Naive thymus-derived CD4-positive, alpha-beta T cell (primary cell): ENCODE measurements at places on chromosomes 2 and 18. TPM values are rescaled to one million over a fixed set of nuclear protein-coding genes. Genes with fewer than 3 reads are reported as not detected.

The AFF3 gene
- 4.0 TPM for polyA plus RNA-seq

The DNAH7 gene
- polyA plus RNA-seq, result not detected

DNA sequence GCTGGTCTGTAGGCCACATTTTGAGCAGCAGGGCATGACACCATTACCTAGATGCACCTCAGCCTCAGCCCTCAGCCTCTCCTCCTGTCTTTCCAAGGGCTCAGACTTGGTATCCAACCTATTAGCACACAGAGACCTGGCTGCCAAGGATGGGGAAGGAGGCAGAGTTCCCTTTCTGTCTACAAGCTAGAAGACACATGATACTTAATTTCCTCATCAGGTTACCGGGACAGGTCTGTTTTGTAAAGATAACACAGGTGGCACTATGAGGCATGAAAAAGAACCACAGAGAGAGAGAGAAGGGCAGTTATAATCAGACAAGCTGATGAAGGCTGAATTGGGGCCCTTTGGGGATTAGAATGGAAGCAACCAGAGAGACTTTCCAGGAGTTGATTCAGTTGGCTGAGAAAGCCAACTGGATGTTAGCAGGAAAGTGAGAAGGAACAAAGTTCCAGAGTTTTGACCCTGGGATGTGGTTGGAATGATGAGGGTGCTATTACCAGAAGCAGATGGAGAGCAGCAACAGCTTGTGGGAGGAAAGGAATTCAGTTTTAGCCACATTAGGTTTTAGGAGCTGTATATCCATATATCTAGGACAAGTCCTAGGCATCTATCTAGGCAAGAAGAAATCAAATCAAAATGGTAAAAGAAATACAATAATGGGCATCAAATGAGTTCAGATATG, 46.0 kb upstream of the RMND5A start:
- no peak for DNase-seq

The EIF2AK3 gene
- 3.2 TPM for polyA plus RNA-seq

The TBR1 gene
- polyA plus RNA-seq, result not detected

DNA sequence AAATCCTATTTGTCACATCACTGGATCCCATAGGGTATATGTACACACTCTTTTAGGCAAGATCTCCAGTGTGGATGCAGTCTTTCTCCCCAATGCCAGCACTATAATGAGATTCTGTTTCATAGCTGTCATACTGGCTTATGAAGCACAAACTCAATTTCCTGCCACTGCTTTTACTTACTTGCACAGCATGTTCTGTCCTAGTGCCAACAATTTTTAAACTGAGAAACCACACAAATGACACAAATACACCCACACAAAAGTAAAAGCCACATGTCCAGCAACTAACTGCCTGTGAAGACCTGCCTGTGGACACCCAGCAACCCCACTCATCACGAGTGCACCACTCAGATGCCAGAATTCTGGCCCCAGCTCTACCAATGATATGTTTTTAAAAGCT, 29.6 kb upstream of the RNU4ATAC start:
- DNase-seq, result no peak

The PIK3C3 gene
- 30.6 TPM for polyA plus RNA-seq

The HOXD3 gene
- polyA plus RNA-seq, result not detected

- DNase-seq, result no peak
Observed at GRCh38 chr2:1413156-1413710, at the start of gene TPO. TPO (plus strand) TSS chr2:1413463; CDS start chr2:1414409, 946 bp downstream.

DNA sequence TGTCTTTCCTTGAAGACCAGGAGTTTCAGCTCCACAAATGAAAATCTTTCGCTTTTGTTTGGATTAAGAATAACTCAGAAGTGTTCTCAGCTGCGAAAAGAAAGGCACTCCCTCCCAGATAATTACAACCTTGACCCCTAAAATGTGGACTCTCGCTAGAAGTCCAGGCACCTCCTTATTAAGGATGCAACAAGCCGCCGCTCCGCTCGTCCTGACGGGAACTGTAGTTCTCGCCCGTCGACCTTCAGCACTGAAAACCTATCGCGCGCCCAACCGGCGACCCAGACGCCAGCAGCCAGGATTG, 559 bp downstream of the IMMT start:
- no peak for DNase-seq

The CRACDL gene
- 0.45 TPM for polyA plus RNA-seq

DNA sequence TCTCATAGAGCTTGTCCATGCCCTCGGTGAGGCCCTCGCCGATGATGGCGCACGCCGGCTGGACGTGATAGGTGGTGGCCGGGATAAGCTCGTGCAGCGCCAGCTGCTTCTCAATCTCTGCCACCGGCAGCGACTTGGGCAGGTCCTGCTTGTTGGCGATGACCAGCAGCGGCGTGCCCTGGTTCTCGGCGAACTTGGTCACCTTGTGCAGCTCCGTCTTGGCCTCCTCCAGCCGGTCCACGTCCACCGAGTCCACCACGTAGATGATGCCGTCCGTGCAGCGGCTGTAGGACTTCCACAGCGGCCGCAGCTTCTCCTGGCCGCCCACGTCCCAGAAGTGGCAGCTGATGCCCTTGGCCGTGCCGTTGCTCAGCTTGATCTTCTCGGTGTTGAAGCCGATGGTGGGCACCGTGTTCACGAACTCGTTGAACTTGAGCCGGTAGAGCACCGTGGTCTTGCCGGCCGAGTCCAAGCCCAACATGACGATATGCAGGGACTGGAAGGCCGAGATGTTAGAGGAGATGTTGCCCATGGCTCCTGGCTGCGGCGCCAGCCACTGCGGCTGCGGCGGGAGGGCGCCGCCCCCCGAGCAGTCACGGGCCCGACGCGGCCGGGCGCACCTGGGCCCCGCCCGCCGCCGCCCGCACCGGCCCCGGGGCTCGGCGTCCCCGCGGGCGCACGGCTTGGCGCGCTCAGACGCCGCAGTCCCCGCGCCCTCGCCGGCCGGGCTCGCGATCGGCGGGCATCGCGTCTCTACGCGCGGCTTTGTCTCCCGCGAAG, 636 bp downstream of the ARL4C start:
- peak; percentile 55 for DNase-seq

- no peak for DNase-seq
Observed at GRCh38 chr2:50962731-50963130, 69.2 kb downstream of the NRXN1 start.

DNA sequence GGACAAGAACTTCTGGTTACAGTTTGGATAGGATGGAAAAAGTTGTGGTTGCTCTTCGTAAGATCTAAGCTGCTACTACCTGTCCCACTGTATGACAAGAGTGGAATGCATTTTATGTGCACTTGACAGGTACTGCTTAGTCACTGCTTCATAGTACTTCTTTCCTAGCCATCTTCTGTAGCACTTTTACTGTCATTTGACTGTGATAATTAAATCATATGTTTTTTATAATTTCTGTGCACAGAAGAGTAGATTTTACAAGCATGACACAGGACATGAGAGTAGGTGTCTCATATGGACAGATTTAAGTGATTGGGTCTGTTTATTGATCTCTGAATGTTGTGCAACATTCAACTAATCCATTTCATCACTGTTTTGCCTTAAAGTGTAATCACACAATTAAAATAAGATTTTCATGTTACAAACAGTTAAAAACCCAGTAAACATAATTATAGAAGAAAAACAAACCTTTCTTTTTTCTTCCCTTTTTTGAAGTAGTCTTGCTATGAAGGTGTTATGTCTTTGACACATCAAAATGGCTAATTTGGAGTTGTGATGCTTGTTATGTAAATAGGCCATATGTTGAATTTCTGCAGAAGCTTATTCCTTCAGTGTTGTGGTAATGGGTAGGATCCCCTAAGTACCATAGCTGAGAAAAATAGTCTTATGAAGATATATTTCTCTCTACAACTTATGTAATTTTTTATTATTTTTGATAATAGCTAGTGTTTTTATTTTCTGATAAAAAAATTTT, 3.0 kb downstream of the SPATS2L start:
- no peak for DNase-seq

- no peak for DNase-seq
Observed at GRCh38 chr2:186891185-186891621, 42.2 kb upstream of the ZSWIM2 start.

- DNase-seq, result no peak
Observed at GRCh38 chr18:75158465-75159237, 50.3 kb downstream of the PTGR3 start.

- DNase-seq, result no peak
Observed at GRCh38 chr2:161131804-161132203, 28.4 kb upstream of the TANK start.

DNA sequence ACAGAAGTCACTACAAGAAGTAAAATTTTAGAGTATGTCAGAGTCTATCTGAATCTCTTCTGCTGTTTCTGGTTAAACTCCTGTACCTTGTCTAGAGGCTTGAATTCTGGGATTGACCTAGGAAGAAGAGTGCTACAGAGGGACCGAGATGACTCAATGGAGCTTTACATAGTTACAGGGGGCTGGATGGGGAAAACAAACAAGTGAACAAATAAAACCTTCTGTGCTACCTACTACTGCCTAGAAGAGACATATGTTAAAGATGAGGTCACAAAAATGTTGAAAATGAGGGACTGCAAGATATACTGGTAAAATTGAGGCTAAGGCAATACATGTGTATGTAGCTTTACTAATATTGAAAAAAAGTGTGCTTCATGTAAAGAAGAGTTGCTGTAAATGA, 265.4 kb upstream of the TFPI start:
- DNase-seq, result no peak

The AMER3 gene
- polyA plus RNA-seq, result not detected

DNA sequence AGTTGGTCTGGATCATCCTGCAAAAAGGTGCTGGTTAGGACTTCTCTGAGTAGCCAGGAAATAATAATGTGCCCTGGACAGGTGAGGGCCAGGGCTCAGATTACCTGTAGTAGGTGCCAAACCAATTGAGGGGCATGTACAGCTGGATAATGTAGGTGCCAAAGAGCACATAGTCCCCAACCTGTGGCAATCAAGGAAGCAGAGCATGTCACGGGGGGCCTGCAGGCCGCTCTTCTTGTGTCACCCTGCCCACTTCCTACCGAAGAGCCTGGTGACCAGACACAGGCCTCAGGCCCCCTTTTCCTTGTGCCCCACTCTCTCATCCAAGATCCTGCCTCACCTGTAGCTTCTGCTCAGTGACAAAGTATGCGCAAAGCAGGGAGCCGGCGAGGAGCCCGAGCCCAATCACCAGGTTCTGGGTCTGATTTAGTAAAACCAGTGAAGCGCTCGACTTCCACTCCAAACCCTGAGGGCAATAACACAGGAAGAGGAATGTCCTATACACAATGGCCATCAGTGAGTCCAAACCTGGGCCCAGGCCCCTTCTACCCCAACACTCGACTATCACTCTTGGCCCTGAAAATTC, 5.2 kb downstream of the ABCB6 start:
- DNase-seq, result no peak

GRCh38 chr2:231193216-231193615, 5.2 kb upstream of the ARMC9 start:
- no peak for DNase-seq

DNA sequence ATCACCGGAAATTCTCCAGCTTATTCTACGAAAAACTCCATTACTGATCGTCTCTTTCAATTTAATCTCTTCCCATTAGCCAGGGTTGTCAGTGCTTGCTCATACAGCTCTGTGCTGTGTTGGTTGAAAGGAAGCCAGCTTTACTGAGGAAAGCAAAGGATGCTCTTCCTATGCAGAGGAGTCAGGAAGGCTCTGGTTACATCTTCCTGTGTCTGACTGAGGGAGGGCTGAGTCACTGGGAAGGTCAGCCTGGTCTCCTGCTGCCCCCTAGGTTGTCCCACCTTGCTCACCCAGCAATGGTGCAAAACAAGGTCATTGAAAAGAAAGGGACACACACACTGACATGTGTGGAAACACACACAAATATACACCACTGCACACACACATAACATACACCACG, 975.6 kb downstream of the DCDC2C start:
- DNase-seq, result no peak

The SLC9A2 gene
- polyA plus RNA-seq, result 0.07 TPM

- no peak for DNase-seq
Observed at GRCh38 chr2:156405586-156405985, 30.6 kb upstream of the GPD2 start.

GRCh38 chr18:9802175-9803062, 83.4 kb upstream of the TXNDC2 start:
- DNase-seq, result no peak

GRCh38 chr2:18520451-18521425, 39.7 kb downstream of the RDH14 start:
- DNase-seq, result peak; percentile 70

- no peak for DNase-seq
Observed at GRCh38 chr2:201255408-201256033, 4.8 kb upstream of the CASP8 start.

DNA sequence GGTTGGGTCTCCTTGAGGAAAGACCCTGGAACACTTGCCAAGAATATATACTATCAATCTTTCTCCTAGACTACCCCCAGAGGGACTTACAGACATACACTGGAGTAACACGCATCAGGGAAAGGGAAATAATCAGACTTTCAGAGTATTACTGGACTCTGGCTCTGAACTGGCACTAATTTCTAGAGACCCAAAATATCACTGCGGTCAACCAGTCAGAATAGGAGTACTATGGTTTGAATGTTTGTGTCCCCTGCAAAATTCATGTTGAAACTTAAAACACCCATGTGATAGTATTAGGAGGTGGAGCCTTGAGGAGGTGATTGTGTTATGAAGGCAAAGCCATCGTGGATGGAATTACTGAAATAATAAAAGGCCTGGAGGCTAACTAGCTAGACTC, 323.7 kb downstream of the EN1 start:
- DNase-seq, result no peak

- no peak for DNase-seq
Observed at GRCh38 chr2:72925328-72925943, 8.1 kb downstream of the EMX1 start.

DNA sequence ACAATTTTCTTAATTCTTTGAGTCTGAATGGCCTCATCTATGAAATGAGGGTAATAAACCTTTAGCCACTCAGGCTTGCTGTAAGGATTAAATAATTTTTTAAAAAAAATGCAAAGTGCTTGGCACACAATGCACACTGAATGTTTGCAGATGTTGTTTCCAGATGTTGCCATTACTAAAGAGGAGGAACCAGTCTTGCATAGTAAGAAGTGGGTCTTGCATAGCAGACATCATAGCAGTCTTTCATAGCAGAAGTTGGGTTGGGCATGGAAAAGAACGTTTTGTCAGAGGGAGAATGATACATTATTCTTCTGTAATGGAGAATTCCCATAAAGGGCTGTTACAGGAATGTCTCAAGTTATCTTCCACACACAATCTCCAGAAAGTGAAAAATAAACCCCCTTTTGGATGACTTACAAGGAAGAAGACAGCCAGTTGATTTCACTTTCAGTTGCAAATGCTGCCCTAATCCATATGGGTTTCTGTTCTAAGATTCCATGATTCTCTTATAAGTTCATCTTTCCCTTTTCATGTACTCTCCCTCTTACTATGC, 327.7 kb downstream of the SUCLG1 start:
- DNase-seq, result no peak

GRCh38 chr2:170922634-170923494, 6.2 kb upstream of the GORASP2 start:
- DNase-seq, result no peak

The ZBTB7C gene
- polyA plus RNA-seq, result not detected
